Activated gamma-delta T cell (primary cell): ENCODE measurements at places on chromosomes 11 and 22.

GRCh38 chr22:18050065-18050464 is 25.7 kb upstream of the MICAL3 start:
- no peak for DNase-seq

DNA sequence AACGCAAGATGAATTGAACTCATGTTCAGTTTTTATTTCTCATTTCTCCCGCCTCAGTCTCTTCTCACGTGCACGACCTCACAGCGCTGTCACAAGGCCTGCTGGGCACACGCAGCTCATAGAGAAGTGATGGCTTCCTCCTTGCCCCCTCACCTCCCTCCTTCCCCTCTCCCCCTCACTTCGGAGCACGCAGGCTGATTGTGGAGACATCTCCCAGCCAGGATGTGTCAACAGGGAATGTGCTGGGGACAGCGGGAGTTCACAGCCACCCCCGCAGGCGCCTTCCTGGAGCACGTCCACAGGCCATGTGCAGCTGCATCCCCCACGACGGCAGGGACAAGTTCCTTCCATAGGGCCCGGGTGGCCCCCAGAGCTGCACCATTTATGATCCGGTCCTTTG is 29.1 kb upstream of the KRTAP5-6 start:
- no peak for DNase-seq

GRCh38 chr22:39960791-39961746 is 872 bp downstream of the TMA7B start:
- DNase-seq: no peak

GRCh38 chr11:42625757-42626665 is 685.8 kb upstream of the API5 start:
- no peak for DNase-seq

- DNase-seq: no peak
These were observed 137.8 kb upstream of the UBASH3B start for GRCh38 chr11:122517403-122518379.

DNA sequence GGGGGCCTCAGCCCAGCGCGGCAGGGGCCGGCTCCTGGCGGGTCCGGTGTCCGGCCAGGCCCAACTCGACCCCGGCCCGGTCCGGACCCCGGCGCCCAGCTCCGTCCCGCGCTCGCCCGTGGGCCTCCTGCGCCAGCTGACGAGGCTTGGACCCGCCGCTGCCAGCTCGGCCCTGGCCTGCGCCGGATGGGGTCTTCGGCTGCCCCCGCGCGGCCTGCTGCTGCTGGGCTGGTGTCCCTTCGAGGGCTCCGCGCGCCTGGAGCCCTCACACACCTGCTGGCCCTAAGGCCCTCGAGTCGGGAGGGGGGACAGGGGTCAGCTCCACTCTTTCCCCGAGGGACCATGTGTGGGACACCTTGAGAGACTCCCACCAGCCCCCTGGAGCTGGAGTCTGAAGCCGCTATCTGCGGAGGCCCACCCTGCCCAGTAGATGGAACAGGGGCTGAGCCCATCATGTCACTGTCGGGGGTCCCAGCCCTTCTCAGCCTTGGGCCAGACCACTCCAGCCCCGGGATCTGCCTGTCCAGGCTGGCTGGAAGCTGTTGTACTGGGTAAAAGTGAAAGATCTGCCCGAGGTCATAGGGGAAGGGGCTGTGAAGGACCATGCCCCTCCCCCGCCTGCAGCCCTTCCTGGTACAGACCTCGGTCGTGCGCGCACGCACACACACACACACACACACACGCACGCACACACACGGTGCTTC is 768 bp upstream of the CDKN1C start:
- DNase-seq: no peak

GRCh38 chr22:48478124-48478523 is 1349.5 kb downstream of the BRD1 start:
- DNase-seq: no peak

DNA sequence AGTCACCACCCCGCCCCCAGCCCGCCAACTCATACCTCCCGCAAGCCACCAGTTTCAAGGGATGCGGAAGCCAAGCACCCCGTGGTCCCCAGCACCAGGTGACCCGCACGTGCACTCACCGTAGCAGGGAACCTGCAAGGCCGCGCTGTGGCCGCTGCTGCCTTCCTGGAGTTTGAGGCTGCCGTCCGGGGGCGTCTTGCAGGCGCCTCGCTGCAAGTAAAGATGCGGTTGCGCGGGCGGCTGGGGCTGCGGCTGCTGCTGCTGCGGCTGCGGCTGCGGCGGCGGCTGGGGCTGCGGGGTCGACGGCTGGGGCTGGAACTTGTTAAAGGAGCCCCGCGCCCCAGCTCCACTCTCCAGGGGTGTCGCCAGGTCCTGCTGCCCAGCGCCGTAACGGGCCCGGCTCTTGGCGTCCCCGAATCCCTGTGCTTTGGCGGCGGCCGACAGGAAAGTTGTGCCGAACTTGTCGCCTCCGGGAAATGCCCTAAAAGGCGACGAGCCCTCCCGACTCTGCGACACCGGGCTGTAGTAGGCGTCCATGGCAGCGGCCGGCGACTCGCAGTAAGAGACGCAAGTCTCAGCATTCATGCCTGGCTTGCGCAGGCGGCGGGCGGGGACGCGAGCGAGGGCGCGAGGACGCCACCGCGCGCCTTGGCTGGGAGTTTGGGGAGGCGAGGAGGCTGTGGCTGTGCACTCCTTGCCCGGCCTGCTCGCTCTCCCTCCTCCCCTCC is at the start of gene ALX4:
Gene ALX4 (minus strand): TSS at position 662 of the 728 bp plus-strand sequence. CDS start 77 bp downstream, at position 585.
- no peak for DNase-seq

DNA sequence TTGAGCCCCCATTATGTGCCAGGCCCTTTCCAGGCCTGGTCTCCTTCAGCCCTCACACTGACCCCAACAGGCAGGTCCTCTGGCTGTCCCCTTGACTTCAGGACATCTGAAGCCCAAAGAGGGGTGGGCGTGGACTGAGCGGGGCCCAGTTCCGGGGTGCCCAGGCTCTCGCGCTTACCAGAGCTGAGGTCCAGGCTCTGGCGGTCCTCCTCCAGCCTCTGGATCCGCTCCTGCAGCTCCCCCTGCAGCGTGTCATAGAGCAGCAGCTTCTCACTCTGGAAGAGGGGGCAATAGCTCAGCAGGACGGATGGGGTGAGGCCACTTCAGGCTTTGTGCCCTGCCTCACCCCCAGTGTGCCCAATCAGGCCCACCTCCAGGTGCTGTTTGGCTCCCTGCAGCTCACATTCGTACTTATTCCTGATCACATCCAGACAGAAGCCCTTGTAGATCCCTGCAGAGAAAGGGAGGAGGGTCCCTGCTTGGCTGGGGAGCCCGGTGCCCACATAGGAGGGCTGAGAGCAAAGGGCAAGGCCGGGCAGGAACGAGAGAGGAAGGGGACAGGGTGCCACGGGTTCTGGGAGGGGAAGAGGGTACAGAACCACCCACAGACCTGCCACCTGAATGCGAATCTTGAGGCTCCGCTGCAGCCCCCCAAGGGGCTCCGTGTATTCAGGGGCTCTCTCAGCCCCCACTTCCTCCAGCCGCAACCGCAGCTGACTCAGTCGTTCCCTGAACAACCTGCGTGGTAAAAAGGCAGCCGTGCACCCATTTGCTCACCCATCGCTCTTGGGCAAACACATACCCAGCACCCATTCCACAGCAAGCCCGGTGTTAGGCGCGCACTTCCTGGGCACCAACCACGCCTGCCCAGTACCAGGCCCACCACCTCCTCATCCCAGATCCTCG is 4.1 kb downstream of the BRMS1 start:
- DNase-seq: no peak

DNA sequence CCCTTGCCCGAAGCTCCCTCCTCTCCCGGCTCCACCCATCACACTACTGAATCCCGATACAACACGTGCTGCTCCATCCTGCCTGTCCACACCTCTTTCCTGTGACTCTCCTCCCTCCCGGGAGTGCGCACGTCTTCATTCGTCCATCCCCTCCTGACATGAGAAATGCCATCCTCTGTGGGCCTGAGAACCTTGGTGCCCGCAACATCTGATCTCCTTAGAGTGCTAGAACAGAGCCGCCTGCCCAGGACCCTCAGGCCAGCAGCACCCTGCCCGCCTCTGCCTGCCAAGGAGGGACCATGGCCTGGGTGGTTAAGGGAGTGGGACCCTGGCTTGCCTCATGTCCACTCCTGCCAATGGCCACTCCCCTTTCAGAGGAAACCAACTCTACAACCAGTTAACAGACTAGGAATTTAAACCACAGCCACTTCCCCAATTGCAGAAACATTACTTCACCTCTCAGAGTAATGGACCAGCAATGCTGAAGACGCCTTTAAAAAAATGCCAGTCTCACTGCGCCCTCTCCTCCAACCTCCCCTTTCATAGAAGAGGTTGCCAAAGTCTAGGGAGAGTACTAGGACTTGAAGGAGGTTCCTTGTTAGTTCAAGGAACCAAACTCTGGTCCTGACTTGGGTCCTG is 466.3 kb downstream of the OPCML start:
- DNase-seq: no peak

DNA sequence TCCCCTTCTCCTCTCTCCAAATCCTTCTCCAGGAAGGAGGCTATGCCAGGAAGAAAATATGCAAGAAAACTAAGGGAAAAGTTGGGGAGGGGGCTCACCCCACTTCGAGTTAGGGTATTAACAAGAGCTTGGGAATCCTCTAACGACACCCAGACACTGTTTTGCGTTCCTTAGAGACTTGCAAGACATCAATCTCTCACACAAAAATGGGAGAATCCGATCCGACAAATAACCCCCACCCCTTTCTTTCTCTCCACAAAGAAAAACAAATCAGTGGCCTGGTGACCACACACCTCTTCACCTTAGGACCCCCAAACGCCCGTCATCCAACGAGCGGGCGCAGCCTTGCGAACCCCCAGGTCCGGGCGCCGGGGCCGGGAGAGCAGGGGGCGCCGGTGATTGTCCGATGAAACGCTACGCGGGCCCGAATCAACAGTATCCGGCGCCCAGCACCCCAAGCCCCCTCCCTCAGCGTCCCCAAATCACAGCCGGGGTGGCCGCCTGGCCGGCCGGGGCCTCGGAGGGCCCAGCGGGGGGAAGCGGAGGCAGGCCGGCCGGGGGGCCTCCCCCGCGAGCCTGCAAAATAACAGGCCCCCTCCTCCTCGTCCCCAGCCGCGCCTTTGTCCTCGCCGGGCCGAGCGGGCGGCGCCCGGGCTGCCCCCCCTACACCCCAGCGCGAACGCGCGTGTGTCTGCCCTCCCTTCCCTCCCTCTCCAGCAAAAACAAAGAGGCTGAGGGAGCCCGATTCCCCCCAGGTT is 690 bp downstream of the CSNK1E start:
- peak; percentile 54 for DNase-seq

GRCh38 chr22:40449676-40450035 is 79.3 kb downstream of the SGSM3 start:
- DNase-seq: no peak

DNA sequence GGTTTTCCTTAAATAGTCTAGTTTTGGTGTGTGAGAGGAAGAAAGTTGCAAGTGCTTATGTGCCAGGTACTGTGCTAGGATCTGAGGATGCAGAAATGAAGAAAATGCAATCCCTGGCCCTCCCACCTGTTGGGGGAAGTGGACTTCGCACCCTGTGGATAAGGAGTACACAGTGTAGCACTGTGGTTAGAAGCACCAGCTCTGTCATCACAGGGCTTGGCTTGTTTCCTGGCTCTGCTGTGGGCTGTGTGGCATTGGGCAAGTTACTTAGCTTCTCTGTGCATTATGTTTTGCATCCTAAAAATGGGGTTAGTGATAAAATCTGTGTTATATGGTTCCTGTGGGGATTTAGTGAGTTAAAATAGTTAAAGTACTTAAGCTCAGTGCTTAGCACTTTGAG is 68.2 kb downstream of the ENDOD1 start:
- no peak for DNase-seq

- DNase-seq: no peak
These were observed 7.0 kb upstream of the TNFRSF13C start for GRCh38 chr22:41933411-41934177.

DNA sequence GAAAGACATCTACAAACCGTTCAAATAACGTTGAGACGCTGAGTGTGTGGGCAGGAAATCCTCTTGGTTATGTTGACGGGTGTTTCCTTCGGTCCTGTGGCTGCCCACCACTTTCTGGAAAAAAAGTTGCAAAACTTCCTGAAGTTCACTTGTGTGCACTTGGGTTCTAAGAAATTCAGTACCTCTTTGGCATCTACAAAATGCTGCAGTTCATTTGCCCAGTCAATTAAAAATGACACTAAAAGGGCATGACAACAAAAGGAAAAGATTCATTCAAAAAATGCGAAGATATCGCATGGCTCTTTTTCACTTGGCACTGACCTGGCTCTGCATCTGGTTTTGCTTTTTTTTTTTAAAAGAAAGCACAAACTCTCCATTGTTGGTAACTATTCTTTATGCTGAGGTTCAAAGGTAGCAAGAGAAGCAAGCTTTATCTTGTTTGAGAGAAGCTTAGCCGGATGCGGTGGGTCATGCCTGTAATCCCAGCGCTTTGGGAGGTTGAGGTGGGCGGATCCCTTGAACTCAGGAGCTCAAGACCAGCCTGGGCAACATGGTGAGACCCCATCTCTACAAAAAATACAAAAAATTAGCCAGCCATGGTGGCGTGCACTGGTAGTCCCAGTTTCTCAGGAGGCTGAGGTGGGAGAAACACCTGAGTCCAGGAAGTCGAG is 10.6 kb upstream of the XBP1 start:
- no peak for DNase-seq

GRCh38 chr11:113572136-113572735 is 97.0 kb upstream of the DRD2 start:
- no peak for DNase-seq

- no peak for DNase-seq
These were observed 29.6 kb downstream of the CTSC start for GRCh38 chr11:88307749-88308425.

- DNase-seq: peak; percentile 35
These were observed at the start of gene PHLDB1 for GRCh38 chr11:118607401-118608359. PHLDB1 (plus strand) TSS chr11:118607615; CDS start chr11:118613837, 6,222 bp downstream.

GRCh38 chr22:36540867-36541642 is 12.1 kb upstream of the EIF3D start:
- no peak for DNase-seq

DNA sequence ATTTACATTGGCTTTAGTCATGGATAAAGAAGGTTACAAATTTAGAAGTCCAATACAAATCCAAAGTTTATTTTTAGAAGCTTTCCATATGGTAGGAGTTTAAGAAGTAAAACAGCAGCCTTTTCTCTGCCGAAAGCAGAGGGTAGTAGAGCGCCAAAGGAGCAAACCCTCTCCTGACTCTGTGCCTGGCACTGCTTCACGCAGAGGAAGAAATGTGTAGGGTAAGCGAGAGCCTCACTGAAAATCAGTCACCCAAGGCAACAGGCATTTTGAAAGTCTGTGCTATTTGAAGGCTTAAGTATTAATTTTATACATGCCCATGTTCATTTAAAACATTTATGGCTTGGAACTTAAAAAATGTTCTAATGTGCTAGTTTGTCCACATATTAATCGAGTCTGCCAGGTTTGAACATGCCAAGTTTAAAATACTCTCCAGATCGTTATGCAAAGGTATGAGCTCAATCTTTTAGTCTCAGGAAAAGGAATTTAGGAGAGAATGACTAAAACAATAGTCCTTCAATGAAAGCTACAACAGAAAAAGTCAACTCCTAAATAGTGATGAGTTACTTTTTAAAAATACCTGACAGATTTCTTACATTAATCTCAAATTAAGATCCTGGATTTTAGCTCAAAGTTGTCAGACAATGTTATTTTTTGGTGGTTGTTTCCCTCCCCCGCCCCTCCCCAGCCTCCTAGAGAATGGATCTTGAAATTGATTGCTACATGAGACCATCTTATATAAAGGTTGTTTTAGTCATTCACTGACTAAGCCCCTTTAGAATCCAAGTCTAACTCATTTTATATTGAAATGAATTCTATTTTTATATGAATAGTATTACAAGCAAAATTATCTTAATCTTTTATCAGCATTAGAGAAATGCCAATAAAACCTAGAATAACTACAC is 38.7 kb downstream of the MRTFA start:
- DNase-seq: no peak

GRCh38 chr11:69862797-69863543 is 43.8 kb upstream of the FGF3 start:
- DNase-seq: no peak
